ENCODE measurements at places on chromosomes 5 and 9.

- DNase-seq: no peak
These were observed 511.1 kb downstream of the DIRAS2 start for GRCh38 chr9:90131568-90131967.

DNA sequence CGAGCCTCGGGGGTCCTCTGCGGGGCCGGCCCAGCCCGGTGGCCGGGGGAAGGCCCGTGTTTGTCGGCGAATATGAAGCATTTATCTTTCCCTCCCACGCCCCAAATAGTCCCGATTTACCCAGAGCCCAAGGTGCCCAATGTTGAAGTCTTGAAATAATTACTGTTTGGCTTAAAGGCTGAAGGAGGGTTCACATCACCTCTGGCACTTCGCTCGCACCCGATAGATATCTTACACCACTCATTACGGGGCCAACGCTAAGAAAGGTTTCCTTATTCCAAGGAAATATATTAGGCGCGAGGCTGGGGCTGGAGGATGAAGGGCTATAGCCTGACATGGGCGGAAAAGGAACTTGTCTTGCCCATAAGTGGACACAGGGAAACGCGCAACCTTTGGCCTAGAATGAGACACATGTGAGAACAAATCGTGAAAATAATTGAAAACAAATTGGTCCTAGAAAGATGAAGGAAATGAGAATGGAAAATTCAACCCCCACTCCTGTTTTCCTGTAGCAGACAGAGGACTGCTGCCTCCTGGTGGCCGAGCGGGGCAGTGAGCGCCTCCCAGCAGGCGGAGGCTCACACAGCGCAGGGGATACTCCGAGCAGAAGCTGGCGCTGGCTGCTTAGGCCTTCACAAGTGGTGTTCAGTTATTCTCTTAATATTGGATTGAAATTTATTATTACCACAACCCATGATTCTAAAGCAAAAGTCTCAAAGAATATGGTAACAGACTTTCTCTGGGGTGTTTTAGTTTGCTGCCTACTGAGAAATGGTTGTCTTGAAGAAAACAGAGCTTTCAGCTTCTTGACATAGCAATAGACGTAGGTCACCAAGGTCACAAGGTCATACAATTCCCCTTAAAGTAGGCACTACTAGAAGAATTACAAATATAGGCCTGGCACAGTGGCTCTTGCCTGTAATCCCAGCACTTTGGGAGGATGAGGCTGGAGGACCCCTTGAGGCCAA is 7.9 kb downstream of the CCL21 start:
- DNase-seq: peak; percentile 79

DNA sequence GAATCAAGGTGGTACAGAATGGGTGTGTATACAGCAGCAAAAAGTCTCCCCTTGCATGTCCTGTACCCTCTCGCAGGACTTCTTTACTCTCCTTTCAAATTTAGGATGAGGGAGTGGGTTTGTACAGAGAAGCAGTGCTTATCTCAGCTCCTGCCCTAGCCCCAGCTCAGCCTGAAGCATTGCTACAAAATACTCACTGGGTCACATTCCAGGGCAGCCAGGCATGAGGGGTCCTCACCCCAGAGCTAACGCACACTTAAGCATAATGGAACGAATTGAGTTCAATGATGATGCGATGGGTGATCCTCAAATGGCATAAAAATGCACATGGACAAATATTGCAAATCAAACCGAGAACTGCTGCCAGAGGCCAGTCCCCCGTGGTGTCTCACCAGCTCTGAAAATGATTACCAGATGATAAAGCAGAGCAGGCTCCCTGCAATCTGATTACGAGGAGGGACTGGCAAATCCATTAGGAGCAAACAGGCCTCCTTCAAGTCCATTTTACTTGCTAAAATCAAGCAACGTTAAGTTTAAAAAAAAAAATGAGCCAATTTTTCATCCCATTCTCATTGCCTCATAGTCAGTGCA is 231.6 kb upstream of the TAS2R1 start:
- DNase-seq: no peak

DNA sequence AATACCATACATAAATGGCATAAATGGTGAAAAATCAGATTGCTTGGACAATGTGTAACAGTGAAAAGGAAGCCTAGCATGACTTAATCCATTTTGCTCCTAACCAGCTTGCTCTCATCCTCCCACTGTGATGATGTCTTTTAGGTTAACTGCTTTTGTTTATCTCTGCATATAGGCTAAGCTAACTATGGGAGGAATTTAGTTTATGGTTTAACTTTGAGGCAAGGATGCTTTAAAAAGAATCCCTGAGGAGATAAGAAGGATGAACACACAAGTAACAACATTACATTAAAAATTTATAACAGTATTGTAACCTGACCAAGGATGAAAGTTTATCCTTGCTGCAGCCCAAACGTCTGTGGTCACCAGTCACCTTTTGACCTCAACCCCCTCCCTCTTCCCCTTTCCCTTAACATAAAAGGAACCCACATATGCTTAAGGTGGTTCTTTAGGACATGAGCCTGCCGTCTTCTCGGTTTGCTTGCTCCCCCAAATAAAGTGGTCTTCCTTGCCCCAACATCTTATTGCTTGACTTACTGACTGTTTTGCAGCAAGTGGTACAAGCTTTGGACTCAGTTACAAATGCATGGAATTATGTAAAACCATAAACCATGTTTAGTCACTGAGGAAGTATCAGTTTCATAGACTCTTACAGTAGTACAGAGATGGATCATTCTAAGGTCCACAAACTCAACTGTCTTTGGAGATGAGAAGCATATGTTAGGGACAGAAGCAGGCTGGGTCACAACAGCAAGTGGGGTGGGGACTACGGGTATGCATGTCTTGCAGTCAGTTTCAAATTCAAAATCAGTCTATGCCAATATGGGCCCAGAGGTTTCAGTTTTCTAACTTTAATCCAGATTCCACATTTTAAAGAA is 31.3 kb downstream of the AGXT2 start:
- no peak for DNase-seq

- no peak for DNase-seq
These were observed 53.7 kb downstream of the MARCHF3 start for GRCh38 chr5:126976520-126977172.

DNA sequence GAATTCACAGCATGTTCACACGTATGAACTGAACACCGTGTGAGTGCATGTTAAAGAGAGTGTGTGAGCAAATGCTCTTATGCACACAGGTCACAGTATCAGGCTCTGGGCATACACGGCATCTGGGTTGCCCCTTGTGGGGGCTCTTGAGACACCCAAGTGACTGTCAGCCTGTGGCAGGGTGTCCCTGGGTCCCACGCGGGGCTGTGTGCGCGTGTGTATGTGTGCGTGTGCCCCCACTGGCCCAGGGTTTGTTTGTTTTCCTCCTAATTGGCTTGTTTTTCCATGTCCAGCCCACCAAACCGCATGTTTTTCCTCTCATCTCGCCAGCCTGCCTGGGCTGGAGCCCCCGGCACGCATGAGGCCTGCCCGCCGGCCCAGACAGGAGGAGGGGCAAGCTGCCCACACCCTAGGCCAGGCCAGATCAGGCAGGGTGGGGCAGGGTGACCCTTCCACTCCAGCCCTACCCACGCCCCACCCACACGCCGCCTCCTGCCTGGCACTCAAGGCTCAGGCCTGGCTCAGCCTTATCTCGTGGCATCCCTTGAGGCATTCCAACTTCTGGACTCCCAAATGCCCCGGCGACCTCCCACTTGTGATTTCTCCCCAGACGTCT is 28.8 kb downstream of the CNTFR start:
- no peak for DNase-seq

DNA sequence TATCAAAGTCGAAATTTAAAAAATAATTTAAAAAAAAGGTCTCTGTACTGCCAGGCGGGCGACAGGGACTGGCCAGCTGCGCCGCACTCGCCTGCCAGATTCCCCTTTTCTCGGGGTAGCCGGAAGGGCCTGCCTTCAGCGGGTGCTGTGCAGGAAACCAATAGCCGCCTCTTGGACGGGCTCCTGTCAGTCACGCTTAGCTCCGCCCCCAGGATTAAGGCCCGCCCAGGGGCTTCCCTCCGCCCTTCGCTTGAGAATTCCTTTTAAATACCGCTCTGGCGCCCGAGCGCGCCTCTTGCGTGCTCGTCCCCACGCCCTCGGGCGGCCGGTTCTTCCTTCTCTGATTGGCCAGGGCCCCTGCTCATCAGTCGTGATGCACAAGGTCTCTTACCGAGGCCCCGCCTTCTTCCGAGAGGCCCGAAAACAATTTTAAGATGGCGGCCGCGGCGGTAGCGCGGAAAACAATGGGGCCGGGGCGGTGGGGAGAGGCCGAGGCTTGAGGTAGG is at the start of gene MAML1:
Gene MAML1, plus strand, starts transcription at position 411 of the 506 bp plus-strand sequence. CDS start 291 bp downstream, outside the sequence.
- DNase-seq: peak; percentile 98

GRCh38 chr9:114732823-114733222 is 50.8 kb upstream of the TEX48 start:
- no peak for DNase-seq

DNA sequence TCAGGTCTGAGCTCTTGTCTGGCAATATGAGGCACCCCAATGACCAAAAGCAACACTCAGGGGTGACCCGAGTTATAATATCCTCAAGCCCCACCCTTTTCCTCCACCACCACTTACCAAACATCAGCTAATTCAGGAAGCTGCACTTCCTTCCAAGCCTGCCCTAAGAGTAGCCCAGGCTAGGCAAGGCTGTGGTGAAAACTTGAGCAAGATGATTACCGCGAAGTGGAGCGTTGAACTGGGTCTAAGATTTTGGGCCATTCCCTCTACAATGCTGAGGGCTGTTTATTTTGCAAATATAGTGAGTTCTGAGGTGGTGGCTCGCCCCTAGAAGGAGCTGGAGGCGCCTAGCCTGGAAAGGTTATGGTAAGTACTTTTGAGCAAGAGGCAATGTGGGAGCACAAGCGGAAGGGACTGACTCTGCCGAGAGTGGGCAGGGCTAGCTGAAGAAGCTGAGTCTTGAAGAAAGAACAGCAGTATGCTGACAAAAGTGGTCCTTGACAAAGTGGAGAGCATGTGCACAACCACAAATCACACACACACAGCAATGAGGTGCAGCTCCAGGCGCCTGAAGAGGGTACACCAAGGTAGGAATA is at the start of gene HK3:
Gene HK3, minus strand, starts transcription at position 51 of the 596 bp plus-strand sequence. CDS start 3,187 bp downstream, outside the sequence.
- no peak for DNase-seq

GRCh38 chr9:108643731-108644510 is 211.9 kb downstream of the ACTL7B start:
- DNase-seq: no peak

GRCh38 chr5:172008111-172008455 is 1.6 kb upstream of the FBXW11 start:
- DNase-seq: no peak

DNA sequence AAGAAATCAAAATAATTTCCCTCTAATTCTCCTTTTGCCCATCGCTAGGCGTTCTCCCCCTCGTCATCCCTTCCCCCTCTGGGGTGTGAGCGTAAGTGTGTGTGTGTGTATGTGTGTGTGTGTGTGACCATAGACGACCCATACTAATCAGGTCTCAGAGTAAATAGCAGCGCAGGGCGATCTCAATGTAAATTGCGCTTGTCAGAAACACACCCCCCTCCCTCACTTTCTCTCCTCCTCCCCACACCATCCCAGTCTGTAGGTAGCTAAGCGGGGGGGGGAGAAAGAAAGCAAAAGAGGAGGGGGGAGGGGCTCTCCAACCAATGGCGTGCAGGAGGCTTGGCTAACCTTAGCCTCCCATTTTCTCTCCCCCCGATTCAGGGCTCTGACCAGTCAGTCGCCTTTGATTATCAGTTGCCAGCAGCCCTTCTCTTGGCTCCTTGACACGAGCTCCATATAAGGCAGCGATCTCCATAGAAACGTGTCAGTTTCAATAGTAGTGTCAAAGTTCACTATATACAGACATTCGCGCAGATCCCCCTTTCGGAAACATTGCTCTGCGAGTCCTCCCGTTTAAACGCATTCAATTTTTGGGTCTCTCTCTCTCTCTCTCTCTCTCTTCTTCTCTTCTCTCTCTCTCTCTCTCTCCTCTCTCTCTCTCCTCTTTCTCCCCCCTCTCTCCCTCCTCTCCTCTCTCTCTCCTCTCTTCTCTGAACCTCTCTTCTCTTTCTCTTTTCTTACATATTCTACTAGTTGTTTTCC is at the start of gene NR2F1:
Gene NR2F1, plus strand, starts transcription at position 546 of the 762 bp plus-strand sequence. CDS start 1,802 bp downstream, outside the sequence.
- no peak for DNase-seq

GRCh38 chr9:116703634-116704033 is 16.5 kb downstream of the TRIM32 start:
- DNase-seq: no peak

GRCh38 chr5:7897014-7897600 is 28.2 kb downstream of the MTRR start:
- DNase-seq: no peak

GRCh38 chr5:110865400-110866094 is 126.7 kb downstream of the SLC25A46 start:
- no peak for DNase-seq

GRCh38 chr5:56791396-56791795 is 24.0 kb upstream of the MAP3K1 start:
- no peak for DNase-seq

DNA sequence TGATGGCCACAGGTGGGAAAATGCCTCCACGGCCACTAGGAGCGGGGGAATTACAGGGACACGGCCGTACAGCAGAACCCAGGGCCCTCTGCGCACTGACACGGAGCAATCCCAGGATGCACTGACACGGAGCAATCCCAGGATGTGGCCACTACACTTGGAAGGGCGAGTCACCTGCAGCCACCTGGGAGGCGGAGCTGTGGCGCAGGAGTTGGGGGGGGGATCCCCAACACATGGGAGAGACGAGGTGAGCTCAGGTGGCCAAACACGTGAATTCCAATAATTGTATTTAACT is 6.8 kb downstream of the CLPTM1L start:
- DNase-seq: no peak

DNA sequence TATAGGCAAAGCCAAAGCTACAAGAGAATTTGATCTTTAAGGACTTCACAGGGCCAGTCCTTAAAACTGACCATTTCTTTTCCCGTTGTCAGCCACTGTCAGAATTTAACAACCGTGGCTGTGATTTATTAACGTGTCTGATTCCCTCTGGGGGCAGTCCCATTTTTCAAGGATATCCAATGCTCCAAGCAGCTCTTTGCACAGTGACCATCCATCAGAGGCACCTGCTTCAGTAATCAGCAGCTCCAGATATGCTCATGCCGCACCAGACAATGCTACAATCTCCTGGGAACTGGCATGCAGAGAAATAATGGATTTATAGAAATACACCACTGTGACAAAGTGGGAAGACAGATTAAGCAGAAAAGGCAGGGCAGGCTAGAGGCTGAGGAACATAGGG is 163.3 kb upstream of the PPP1R2B start:
- no peak for DNase-seq
